ENCODE measurements at places on chromosomes 3 and 15. TPM values are rescaled to one million over a fixed set of nuclear protein-coding genes. Genes with fewer than 3 reads are reported as not detected.

DNA sequence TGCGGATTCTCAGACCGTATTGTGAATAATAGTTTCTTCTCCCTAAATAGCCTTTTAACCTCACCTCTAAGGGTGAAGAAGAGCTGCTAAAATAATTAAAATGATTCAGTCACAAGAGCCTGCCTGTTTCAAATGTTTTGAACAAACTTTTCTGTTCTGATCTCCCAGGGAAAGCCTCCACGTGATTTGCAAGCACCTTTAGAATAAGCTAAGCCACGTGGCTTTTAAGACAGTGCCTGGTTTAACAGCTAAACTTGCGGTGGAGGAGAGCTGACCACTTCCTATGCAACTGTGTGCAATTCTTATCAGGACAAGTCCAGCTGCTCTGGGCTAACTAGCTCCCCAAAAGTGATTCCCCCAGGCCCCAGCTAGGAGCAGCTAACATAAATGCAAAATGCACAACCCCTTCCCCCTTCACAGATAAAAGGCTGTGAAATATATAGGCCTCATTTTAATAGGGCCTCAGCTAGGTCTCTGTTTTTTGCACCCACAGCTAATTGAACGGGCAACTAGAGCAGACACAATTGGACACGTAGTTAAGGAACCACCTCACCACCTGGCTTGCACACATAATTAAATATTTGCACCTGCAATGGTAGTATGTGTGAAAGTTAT is 401.2 kb upstream of the NR2F2 start:
- H3K4me3 ChIP-seq: no peak overlapping the region
- no peak overlapping the region for H3K27ac ChIP-seq
- no peaks in the 10 kb centered on the region for H3K36me3 ChIP-seq
- H3K4me1 ChIP-seq: no peaks in the 10 kb centered on the region
- no peak for DNase-seq

- no peak overlapping the region for H3K27ac ChIP-seq
- no peak for DNase-seq
- peaks cover 31% of the 10 kb centered on the region for H3K27me3 ChIP-seq
- no peaks in the 10 kb centered on the region for H3K4me1 ChIP-seq
Observed at GRCh38 chr3:127446756-127447155, 143.8 kb downstream of the TPRA1 start.

GRCh38 chr15:63405159-63405558 is 23.5 kb upstream of the CA12 start:
- H3K27me3 ChIP-seq: no peaks in the 10 kb centered on the region
- no peaks in the 10 kb centered on the region for H3K36me3 ChIP-seq
- no peak overlapping the region for H3K4me3 ChIP-seq
- no peak for DNase-seq

GRCh38 chr3:171092467-171092911 is 66.0 kb upstream of the SLC2A2 start:
- H3K36me3 ChIP-seq: peaks cover 79% of the 10 kb centered on the region
- DNase-seq: no peak
- H3K4me3 ChIP-seq: no peak overlapping the region
- H3K4me1 ChIP-seq: no peaks in the 10 kb centered on the region
- H3K27ac ChIP-seq: no peak overlapping the region
- H3K27me3 ChIP-seq: no peaks in the 10 kb centered on the region

DNA sequence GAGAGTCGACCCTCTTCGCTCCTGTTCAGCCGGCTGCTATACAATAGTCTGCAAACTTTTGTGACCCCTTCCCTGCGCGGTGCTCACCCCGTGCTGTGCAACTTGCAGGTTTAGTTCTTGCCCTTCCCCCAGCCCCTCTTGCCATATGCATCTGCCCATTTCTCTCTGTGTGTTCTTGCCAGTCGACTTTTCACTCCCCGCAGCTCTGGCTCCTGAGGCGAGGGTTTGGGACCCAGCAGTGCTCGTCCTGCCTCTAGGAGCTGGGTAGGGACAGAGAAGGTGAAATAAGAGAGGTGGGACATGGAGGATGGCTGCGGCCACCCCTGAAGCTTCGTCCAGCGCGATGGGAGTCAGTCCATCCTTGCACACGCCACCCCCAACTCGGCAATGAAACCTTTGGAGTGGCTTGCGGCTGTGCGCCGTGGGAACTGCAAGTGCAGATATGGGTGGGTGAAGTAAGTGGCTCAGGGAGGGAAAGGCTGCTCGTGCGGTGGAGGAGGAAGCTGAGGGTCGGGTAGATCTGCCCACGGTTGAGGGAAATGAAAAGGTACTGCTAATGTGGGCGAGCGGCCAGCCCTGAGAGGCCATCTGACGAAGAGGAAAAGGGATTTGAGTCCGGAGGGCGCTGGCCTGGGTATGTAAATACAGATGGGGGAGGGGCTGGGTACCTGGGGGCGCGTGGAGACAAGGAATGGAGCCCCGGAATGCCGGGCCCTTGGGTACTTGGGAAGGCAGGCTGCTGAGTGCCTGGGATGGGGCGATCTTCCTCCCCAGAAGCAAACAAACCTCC is 1.0 kb downstream of the LRRC3B start:
- H3K36me3 ChIP-seq: no peaks in the 10 kb centered on the region
- no peak for DNase-seq
- H3K27ac ChIP-seq: no peak overlapping the region
- no peaks in the 10 kb centered on the region for H3K4me1 ChIP-seq
- H3K27me3 ChIP-seq: peaks cover 34% of the 10 kb centered on the region
- H3K4me3 ChIP-seq: no peak overlapping the region

SI gene
- total RNA-seq: not detected

AADACL2 gene
- total RNA-seq: not detected

TMOD2 gene
- 10.9 TPM for total RNA-seq

MGLL gene
- 2.4 TPM for total RNA-seq

ABI3BP gene
- total RNA-seq: not detected

IFRD2 gene
- 54.6 TPM for total RNA-seq

Measured in T-cell (primary cell).